ENCODE measurements at places on chromosomes 11 and 22. TPM values are rescaled to one million over a fixed set of nuclear protein-coding genes. Genes with fewer than 3 reads are reported as not detected.
A peak's percentile ranks its signal among the peaks of the same experiment; 100 is the strongest.

DNA sequence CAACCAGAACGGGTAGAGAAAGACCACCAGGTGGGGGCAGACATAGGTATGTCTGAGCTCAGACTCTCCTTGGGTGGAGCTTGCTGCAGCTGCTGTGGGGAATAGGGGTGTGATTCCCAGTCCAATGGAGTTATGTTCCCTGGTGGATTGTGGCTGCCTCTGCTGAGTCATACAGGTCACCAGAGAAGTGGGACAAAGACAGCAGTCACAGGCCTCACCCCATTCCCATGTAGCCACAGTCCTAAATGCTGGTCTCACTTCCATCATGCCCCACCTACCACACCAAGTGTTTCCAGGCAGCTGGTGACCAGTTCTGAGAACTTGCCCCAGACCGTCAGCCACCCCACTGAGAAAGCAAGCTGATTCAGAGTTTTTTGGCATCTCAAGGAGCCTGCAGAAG, 17.5 kb downstream of the OR52E5 start:
- peaks cover 42% of the 10 kb centered on the region for H3K27me3 ChIP-seq
- no peak for DNase-seq
- H3K4me1 ChIP-seq: no peaks in the 10 kb centered on the region
- H3K27ac ChIP-seq: no peak overlapping the region

The ZDHHC24 gene
- total RNA-seq: 15.9 TPM

- H3K4me1 ChIP-seq: peaks cover 3% of the 10 kb centered on the region
- no peaks in the 10 kb centered on the region for H3K27me3 ChIP-seq
- DNase-seq: no peak
- H3K27ac ChIP-seq: no peak overlapping the region
- no peak overlapping the region for H3K4me3 ChIP-seq
- H3K36me3 ChIP-seq: peaks cover 4% of the 10 kb centered on the region
Observed at GRCh38 chr11:68135161-68135560, 14.0 kb upstream of the CHKA start.

GRCh38 chr11:2167141-2168045, 4.2 kb downstream of the TH start:
- H3K27me3 ChIP-seq: no peaks in the 10 kb centered on the region
- DNase-seq: no peak
- H3K4me1 ChIP-seq: no peaks in the 10 kb centered on the region
- no peak overlapping the region for H3K27ac ChIP-seq
- no peaks in the 10 kb centered on the region for H3K36me3 ChIP-seq

The OR10A5 gene
- total RNA-seq: not detected

DNA sequence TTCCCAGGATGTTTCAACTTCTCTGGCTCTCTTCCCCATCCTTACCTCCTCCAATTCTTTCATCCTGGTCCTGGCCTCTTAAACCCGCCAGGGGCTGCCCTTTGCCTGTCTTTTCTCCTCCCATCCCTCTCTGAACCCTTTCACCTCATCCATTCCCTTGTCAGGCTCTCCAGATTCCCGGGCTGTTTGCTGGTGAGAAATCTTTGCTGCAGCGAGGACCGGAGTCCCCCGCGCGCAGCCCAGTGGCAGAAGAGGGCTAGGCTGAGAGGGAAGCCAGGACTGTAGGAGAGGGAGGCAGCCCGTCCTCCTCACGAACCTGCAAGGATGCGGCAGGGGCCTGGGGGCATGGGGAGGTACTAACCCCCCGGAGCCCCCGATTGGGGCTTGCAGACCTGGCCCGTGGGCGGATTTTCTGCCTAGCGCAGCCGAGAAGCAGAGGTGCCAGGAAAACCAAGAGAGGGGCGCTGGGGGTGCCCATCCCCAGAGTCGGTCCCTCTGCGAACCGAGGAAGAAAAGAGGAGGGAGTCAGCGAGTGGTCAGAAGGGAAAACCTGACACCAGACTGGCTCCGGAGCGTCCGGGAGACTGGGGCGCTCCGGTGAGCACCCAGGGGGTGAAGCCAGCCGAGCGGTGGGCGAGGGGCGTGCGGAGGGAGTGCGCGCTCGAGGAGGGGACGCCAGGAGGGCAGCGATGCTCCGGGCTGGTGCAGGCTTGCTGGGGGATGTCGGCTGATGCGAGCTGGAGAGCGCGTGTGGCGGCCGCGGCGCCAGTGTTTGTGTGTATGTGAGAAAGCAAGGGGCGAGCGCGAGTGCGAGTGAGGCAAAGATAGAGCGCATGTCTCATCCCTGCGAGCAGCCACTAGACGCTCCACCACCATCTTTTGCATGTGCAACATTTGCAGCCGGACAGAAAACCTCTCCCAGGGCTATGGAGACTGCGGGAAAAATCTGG, at the start of gene GRIA4:
GRIA4 (plus strand) TSS at position 242 of the 950 bp plus-strand sequence. CDS start 925 bp downstream, outside the sequence.
- H3K27me3 ChIP-seq: peaks cover 18% of the 10 kb centered on the region
- H3K27ac ChIP-seq: no peak within 1 kb of the TSS
- peak; percentile 54 for DNase-seq
- peaks cover 6% of the 10 kb centered on the region for H3K36me3 ChIP-seq
- no peaks in the 10 kb centered on the region for H3K4me1 ChIP-seq

The FAM89B gene
- 71.5 TPM for total RNA-seq

The DDTL gene
- not detected for total RNA-seq

- H3K36me3 ChIP-seq: no peaks in the 10 kb centered on the region
- H3K27me3 ChIP-seq: no peaks in the 10 kb centered on the region
- H3K4me3 ChIP-seq: no peak overlapping the region
- no peak for DNase-seq
- H3K27ac ChIP-seq: peak overlapping the region; percentile 0
Observed at GRCh38 chr22:38419121-38419857, 35.7 kb downstream of the KCNJ4 start.

DNA sequence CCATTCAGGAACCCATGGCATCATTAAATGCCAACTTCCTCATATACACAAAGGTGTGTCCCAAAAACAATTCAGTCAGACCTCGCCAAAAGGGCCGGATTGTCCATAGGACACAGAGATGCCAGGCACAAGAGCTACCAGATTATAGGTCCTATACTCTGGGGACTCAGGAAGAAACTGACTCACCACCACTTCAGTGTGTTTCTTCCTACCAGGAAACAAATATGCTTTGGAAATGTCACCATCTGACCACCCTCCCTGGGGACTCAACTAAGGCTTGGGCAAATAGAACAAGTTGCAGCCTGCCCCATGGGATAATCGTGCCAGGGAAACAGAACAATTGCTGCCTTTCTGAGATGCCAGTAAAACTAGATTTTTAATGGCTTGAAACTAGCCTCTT, 11.7 kb downstream of the POU2AF3 start:
- H3K4me3 ChIP-seq: no peak overlapping the region
- no peak for DNase-seq
- no peaks in the 10 kb centered on the region for H3K4me1 ChIP-seq
- H3K36me3 ChIP-seq: no peaks in the 10 kb centered on the region

- DNase-seq: no peak
- H3K36me3 ChIP-seq: peaks cover 20% of the 10 kb centered on the region
- H3K4me1 ChIP-seq: peaks cover 3% of the 10 kb centered on the region
- no peak overlapping the region for H3K27ac ChIP-seq
- H3K4me3 ChIP-seq: no peak overlapping the region
- no peaks in the 10 kb centered on the region for H3K27me3 ChIP-seq
Observed at GRCh38 chr11:74086242-74086884, 77.5 kb upstream of the UCP3 start.

- peak overlapping the region; percentile 44 for H3K27ac ChIP-seq
- no peak for DNase-seq
- H3K4me1 ChIP-seq: peaks cover 66% of the 10 kb centered on the region
- H3K4me3 ChIP-seq: no peak overlapping the region
- H3K36me3 ChIP-seq: no peaks in the 10 kb centered on the region
Observed at GRCh38 chr11:118878163-118878563, 5.5 kb upstream of the CXCR5 start.

- H3K36me3 ChIP-seq: no peaks in the 10 kb centered on the region
- peak overlapping the region; percentile 13 for H3K27ac ChIP-seq
- peaks cover 7% of the 10 kb centered on the region for H3K27me3 ChIP-seq
- H3K4me1 ChIP-seq: peaks cover 28% of the 10 kb centered on the region
- H3K4me3 ChIP-seq: peak overlapping the region; percentile 68
Observed at GRCh38 chr22:35634943-35635540, 13.2 kb upstream of the APOL6 start.

DNA sequence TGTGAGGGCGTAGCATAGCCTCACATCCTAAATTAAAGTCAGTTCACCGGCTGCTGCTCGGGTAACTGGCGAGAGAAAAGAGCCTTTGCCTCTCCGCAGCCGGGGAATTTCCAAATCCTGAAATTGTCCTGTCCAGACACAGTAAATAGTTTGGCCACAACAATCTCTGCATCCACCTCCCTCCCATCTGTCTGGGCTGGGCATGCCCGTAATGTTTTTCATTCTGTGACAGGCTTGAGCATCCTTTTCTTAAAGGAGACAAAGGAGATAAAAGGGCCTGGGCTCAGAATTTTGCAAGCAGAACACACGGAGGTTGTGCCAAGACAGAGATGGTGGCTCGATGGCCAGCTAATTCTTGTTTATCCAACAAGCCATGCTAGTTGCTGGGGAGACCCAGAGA, 19.2 kb upstream of the CBX6 start:
- H3K36me3 ChIP-seq: no peaks in the 10 kb centered on the region

- H3K36me3 ChIP-seq: no peaks in the 10 kb centered on the region
- no peak overlapping the region for H3K4me3 ChIP-seq
- H3K27ac ChIP-seq: no peak overlapping the region
- DNase-seq: no peak
Observed at GRCh38 chr11:74196781-74197486, 25.8 kb downstream of the PPME1 start.

DNA sequence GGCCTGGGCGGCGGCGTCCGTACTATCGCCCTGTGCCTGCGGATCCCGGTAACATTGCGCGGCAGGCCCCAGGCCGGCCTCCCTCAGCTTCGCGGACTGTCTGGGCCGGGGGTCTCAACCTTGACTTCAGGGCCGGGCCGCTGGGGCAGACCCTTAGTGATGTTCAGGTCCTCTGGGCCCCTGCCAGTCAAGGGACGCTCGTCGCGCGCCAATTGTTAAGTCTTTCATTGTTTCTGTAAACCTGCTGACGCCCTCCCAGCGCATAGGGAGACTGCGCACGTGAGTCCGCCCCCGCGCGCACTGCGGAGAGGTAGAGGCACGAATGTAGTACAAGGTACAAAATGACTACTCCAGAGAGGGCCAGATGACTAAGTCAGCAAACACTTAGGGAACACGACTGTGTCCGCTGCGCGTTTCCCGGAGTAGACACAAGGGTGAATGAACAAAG, 451 bp upstream of the HDHD5 start:
- peak overlapping the region; percentile 37 for H3K27ac ChIP-seq
- H3K36me3 ChIP-seq: no peaks in the 10 kb centered on the region
- no peak for DNase-seq
- no peaks in the 10 kb centered on the region for H3K27me3 ChIP-seq
- H3K4me3 ChIP-seq: peak overlapping the region; percentile 84

The C11orf21 gene
- total RNA-seq: 7.2 TPM

DNA sequence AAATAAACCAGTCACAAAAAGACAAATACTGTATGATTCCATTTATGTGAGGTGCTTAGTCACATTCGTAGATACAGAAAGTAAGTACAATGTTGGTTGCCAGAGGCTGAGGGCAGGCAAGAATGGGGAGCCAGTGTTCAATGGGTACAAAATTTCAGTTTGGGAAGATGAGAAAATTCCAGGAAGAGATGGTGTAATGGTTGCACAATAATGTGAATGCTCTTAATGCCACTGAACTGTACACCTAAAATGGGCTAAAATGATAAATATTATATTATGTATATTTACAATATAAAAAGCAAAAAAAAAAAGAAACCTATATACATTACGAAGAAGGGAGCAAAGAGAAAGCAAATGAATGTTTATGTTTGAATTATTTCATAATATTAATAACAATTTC, 329.0 kb downstream of the C11orf87 start:
- H3K27ac ChIP-seq: no peak overlapping the region
- no peak for DNase-seq
- H3K4me3 ChIP-seq: no peak overlapping the region
- no peaks in the 10 kb centered on the region for H3K36me3 ChIP-seq

DNA sequence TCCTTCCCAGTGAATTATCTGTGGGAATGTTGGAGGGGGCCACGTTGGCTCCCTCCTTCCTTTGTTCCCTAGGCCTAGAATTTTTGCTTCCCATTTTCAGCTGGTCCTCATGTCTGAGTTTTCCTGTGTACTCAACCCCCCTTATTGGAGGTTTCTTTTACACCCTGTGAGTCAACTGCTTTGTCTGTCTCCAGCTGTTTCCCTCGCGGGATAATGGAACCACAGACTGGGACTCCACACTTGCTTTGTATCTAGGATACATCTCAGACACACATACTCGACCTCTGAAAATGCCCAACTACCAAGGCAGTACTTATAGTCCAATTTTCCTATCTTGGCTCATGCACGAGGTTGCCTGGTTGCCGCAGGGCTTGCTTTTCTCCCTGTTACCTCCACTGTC, 352.7 kb upstream of the MPPED2 start:
- no peak overlapping the region for H3K27ac ChIP-seq
- peaks cover 5% of the 10 kb centered on the region for H3K36me3 ChIP-seq
- no peaks in the 10 kb centered on the region for H3K27me3 ChIP-seq
- H3K4me1 ChIP-seq: no peaks in the 10 kb centered on the region
- no peak overlapping the region for H3K4me3 ChIP-seq

DNA sequence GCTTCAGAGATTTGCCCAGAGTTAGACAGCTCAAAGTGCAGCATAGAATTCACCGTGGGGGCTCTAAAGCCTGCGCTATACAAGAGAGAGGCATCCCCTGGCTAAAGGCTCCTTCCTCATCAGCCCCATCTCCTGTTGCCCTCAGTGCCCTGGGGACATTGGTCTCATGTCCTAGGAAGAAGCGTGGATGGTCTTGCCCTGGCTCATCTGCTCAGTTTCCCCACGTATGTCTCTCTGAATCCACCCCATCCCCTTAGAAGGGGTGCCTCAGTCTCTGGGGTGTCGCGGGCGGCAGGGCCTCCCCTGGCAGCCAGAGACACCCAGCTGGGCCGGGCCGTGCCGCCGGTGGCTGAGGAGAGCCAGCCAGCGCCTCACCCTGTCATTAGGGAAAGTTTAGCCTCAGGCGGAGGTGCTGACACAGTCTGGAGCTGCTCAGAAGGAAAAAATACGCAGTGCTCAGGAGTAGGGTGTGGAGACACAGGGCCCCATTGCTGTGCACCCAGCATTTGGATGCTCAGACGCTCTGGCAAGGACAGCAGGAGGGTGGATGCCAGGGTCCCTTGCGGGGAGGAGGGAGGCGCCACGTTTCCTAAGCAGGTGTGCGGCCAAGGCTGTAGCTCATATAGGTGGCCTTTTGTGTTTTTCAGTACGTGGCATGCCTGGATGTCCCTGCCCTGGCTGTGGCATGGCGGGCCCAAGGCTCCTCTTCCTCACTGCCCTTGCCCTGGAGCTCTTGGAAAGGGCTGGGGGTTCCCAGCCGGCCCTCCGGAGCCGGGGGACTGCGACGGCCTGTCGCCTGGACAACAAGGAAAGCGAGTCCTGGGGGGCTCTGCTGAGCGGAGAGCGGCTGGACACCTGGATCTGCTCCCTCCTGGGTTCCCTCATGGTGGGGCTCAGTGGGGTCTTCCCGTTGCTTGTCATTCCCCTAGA, 1.3 kb downstream of the SLC39A13 start:
- H3K4me3 ChIP-seq: peak overlapping the region; percentile 90
- peak overlapping the region; percentile 91 for H3K27ac ChIP-seq
- peaks cover 13% of the 10 kb centered on the region for H3K4me1 ChIP-seq
- DNase-seq: peak; percentile 57

GRCh38 chr11:45322111-45322705, 36.1 kb upstream of the SYT13 start:
- peaks cover 5% of the 10 kb centered on the region for H3K36me3 ChIP-seq
- no peak overlapping the region for H3K27ac ChIP-seq
- no peak overlapping the region for H3K4me3 ChIP-seq
- H3K27me3 ChIP-seq: peaks cover 9% of the 10 kb centered on the region
- no peak for DNase-seq

All from natural killer cell treated with Interleukin-12 subunit alpha and Interleukin-12 subunit beta and Interleukin-15 and Interleukin-18, amount 100 ng/mL, for 72 hours (primary cell).